ENCODE measurements at places on chromosomes 2 and 18. TPM values are rescaled to one million over a fixed set of nuclear protein-coding genes. Genes with fewer than 3 reads are reported as not detected.

DNA sequence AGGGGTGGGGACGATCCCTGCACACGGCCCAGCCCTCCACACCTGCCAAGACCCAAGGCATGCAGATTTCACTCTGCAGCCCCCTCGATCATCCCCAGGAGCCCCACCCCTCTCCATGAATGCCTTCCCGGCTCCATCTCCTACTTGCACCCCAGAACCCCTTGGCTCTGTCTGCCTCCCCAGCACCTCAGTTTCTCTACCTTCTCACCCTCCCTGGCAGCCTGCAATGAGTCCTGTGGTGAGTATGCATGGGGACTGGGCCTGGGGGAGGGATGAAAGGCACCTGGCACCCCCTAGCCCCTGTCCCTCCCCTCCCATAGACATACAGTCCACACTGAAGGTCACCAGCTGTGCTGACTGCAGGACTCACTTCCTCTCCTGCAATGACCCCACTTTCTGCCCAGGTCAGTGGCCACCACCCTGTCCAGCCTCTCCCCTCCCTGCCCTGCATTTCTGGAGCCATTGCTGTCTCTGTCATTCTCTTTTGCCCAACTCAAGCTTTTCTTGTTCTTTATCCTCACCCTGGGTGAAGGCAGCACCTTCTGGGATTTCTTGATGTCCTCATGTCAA is 1.0 kb downstream of the TEX51 start:
- no peaks in the 10 kb centered on the region for H3K4me1 ChIP-seq
- H3K36me3 ChIP-seq = no peaks in the 10 kb centered on the region
- H3K27ac ChIP-seq = no peak overlapping the region
- no peak overlapping the region for H3K4me3 ChIP-seq

DNA sequence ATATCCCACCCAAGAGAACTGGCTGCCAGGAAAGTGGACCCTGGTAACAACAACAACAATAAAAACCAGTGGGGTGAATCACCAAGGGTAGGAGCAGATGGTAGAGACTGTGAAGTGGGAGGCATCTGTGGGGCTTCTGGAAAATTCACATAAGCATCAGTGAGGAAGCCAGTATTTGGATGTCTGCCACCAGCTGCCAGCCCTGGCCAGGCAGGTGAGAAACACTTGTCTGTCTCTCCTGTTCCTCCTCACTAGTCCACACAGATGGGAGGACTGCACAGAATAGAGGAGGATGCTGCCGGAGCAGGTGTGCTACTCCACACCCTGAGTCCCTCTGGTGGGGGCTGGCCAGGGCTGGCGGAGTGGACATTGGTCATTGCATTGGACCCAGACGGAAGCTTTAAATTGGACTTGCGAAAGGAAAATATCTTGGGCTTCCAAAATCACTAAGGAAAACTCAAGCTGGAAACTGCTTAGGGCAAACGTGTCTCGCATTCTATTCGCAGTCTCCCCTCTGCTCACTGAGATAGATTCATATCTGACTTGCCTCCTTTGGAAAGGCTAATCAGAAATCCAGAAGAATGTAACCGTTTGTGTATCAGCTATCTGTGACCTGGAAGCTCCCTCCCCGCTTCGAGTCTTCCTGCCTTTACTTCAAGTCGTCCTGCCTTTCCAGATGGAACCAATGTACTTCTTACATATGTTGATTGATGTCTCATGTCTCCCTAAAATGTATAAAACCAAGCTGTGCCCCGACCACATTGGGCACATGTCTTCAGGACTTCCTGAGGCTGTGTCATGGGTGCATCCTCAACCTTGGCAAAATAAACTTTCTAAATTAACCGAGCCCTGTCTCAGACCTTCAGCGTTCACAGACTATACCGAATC is 69.1 kb downstream of the NAB1 start:
- H3K4me1 ChIP-seq = no peaks in the 10 kb centered on the region
- DNase-seq = no peak
- no peaks in the 10 kb centered on the region for H3K27me3 ChIP-seq
- no peak overlapping the region for H3K27ac ChIP-seq

SH3RF3 gene
- 5.2 TPM for total RNA-seq

REL gene
- 20.9 TPM for total RNA-seq

DNA sequence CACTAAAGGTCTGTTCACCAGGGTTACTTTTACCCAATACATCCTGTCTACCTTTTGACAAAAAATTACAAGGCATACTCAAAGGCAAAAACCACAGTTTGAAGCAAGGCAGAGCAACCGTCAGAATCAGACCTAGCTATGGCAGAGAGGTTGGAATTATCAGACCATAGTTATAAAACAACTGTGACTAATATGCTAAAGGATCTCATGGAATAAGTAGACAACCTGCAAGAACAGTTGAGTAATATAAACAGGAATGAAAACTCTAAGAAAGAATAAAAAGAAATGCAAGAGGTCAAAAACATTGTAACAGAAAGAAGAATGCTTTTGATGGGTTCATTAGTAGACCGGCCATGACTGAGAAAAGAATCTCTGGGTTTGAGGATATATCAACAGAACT is 318.8 kb upstream of the KCNH7 start:
- no peak overlapping the region for H3K27ac ChIP-seq
- no peak overlapping the region for H3K4me3 ChIP-seq
- no peaks in the 10 kb centered on the region for H3K4me1 ChIP-seq
- no peaks in the 10 kb centered on the region for H3K27me3 ChIP-seq

- H3K4me3 ChIP-seq = peak overlapping the region; percentile 56
- DNase-seq = no peak
- peaks cover 1% of the 10 kb centered on the region for H3K4me1 ChIP-seq
- peak overlapping the region; percentile 77 for H3K27ac ChIP-seq
- H3K27me3 ChIP-seq = no peaks in the 10 kb centered on the region
Observed at GRCh38 chr2:174248998-174249592, 763 bp upstream of the OLA1 start.

DNA sequence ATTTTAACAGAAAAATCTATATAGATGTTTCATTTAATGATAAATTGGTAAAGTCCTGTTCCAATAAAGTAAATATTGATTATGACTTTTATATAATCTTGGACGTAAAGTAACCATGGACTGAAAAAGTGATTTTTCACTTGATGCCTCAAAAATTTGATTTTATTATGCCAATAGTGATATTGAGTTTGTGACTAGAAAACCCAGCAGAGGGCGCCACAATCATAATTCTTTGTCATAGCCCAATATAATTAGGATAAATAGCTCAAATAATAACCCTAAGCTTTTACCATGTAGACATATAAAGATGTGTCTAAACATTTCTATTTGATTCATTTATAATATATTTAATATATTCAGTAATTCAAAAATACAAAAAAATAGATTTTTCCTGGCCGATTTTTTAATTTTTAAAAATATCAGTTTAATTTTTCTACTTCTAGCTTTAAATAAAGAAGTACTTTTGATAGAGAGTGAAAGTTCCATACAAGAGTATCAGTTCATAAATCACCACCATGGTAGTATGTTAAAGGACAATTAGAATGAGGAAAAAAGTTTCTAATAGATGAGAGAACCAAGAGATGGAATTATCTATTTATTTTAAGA is 30.7 kb downstream of the CAMKMT start:
- DNase-seq = no peak
- H3K27ac ChIP-seq = no peak overlapping the region

GRCh38 chr2:37670378-37671008 is 949 bp downstream of the CDC42EP3 start:
- DNase-seq = no peak
- H3K4me1 ChIP-seq = peaks cover 3% of the 10 kb centered on the region
- no peaks in the 10 kb centered on the region for H3K36me3 ChIP-seq
- H3K27ac ChIP-seq = no peak overlapping the region

ELAC1 gene
- 2.5 TPM for total RNA-seq

GRCh38 chr18:79548077-79548450 is 131.5 kb upstream of the CTDP1 start:
- no peak overlapping the region for H3K4me3 ChIP-seq
- DNase-seq = peak; percentile 15
- H3K36me3 ChIP-seq = no peaks in the 10 kb centered on the region
- no peaks in the 10 kb centered on the region for H3K4me1 ChIP-seq
- H3K27me3 ChIP-seq = no peaks in the 10 kb centered on the region
- no peak overlapping the region for H3K27ac ChIP-seq

POTEC gene
- not detected for total RNA-seq

DNA sequence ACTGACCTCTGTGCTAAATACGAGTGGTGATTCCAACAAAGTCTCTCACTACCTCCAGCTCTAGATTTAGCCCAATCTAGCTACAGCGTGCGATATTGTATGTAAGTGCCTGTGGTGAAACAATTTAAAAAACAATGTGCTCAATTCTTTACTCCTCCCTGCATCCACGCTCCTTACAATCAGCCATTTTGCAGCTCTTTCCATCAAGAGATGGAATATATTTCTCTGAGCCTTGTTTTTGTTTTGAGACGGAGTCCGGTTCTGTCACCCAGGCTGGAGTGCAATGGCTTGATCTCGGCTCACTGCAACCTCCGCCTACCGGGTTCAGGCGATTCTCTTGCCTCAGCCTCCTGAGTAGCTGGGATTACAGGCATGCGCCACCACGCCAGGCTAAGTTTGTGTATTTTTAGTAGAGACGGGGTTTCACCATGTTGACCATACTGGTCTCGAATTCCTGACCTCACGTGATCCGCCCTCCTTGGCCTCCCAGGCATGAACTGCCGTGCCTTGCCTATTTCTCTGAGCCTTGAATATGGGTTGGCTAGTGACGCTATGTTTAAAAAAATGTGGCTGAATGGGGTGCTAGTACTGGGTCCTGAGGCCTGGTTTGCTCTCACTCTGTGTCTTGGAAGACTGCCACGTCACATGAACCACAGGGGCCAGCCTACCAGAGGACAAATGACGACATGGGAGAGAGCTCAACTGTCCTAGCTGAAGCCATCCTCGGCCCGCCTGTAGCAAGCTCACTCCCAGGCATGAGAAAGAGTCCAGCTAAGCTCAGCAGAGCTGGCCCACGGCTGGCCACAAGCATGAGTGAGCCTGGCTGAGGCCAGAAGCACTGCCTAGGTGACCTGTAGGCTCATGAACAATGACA is 14.8 kb downstream of the WDFY1 start:
- no peak overlapping the region for H3K27ac ChIP-seq
- H3K27me3 ChIP-seq = no peaks in the 10 kb centered on the region
- DNase-seq = no peak

GRCh38 chr2:167140330-167140729 is 252.1 kb downstream of the XIRP2 start:
- no peak for DNase-seq
- H3K27ac ChIP-seq = no peak overlapping the region
- no peaks in the 10 kb centered on the region for H3K36me3 ChIP-seq
- H3K27me3 ChIP-seq = no peaks in the 10 kb centered on the region

SERPINB12 gene
- total RNA-seq = not detected

DNA sequence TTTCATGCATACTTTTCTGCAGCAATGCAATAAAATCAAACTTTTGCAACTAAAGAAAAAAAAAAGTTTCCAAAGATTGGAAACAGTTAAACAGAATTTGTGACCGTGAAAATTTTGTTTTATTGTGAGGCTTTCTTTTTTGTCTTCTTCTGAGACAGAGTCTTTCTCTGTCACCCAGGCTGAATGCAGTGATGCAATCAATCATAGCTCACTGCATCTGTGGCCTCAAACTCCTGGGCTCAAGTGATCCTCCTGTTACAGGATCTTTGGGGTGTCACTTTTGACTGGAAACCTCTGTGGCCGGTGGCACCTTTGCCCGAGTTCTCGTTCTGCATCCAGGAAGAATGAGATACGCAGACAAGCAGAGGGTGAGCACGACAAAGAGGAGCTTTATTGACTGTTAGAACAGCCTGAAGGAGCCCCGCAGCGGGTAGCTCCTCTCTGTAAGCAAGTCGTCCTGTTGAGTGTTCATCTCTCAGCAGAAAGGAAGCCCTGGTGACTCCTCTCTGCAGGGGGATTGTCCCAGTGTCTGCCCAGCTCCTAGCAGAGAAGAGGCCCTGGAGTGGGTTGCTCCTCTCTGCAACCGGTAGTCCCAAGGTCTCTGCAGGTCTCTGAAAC is 16.9 kb upstream of the ILKAP start:
- no peaks in the 10 kb centered on the region for H3K36me3 ChIP-seq
- no peak overlapping the region for H3K27ac ChIP-seq
- no peak for DNase-seq
- H3K4me3 ChIP-seq = no peak overlapping the region
- no peaks in the 10 kb centered on the region for H3K27me3 ChIP-seq

DNA sequence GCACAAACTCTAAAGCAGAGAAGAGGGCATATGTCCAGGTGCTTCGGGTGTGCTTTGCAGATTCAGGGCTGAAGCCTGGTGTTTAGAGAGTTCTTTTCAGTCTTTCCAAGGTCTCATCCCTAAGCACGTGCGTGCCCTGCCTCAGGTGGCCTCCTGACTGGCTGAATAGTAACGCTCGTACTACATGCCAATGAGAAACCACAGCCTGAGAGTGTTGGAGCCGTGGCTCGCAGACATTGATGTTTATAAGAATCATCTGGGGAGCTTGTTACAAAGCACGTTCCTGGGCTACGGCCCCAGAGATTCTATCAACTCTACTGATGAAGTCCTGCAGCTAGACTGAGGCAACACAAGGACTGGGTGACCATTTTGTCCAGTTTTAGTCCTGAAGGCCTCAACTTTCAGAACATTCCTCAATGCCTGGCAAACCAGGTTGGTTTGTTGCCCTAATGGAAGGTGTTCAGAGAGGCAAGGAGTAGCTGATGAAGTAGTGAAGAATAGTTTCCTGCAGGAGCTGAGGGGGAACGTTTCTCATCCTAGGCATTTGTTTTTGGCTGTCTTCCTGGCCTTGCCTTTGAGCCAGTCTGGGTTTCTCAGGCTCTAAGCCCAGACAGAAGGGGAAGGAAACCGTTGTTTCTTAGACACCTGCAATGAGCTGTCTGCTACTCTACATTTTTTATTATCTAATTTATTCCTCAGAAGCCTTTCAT is 31.5 kb upstream of the HAAO start:
- no peak overlapping the region for H3K27ac ChIP-seq
- H3K36me3 ChIP-seq = no peaks in the 10 kb centered on the region
- no peaks in the 10 kb centered on the region for H3K27me3 ChIP-seq

GRCh38 chr2:43051338-43051737 is 175.1 kb downstream of the ZFP36L2 start:
- peak overlapping the region; percentile 79 for H3K27ac ChIP-seq
- DNase-seq = peak; percentile 59
- no peaks in the 10 kb centered on the region for H3K36me3 ChIP-seq
- peaks cover 22% of the 10 kb centered on the region for H3K4me1 ChIP-seq
- no peak overlapping the region for H3K4me3 ChIP-seq

SGPP2 gene
- 1.7 TPM for total RNA-seq

GRCh38 chr2:30248791-30249190 is 17.5 kb downstream of the LBH start:
- no peaks in the 10 kb centered on the region for H3K36me3 ChIP-seq
- H3K27ac ChIP-seq = no peak overlapping the region
- no peak overlapping the region for H3K4me3 ChIP-seq

EFEMP1 gene
- 335 TPM for total RNA-seq

GRCh38 chr2:44135771-44136170 is 32.9 kb upstream of the PPM1B start:
- no peaks in the 10 kb centered on the region for H3K27me3 ChIP-seq
- no peaks in the 10 kb centered on the region for H3K36me3 ChIP-seq
- no peak for DNase-seq
- H3K27ac ChIP-seq = no peak overlapping the region

GRCh38 chr2:176132205-176133171 is 3.0 kb downstream of the HOXD8 start:
- no peaks in the 10 kb centered on the region for H3K27me3 ChIP-seq
- DNase-seq = peak; percentile 28
- peak overlapping the region; percentile 55 for H3K4me3 ChIP-seq
- peaks cover 17% of the 10 kb centered on the region for H3K4me1 ChIP-seq
- H3K27ac ChIP-seq = peak overlapping the region; percentile 10
- no peaks in the 10 kb centered on the region for H3K36me3 ChIP-seq

GRCh38 chr2:205936446-205936845 is 149.5 kb downstream of the INO80D start:
- no peaks in the 10 kb centered on the region for H3K27me3 ChIP-seq
- no peaks in the 10 kb centered on the region for H3K36me3 ChIP-seq
- H3K4me3 ChIP-seq = no peak overlapping the region

All from ovary (tissue), 10 donors.